ENCODE measurements at places on chromosomes 11 and 22.
A peak's percentile ranks its signal among the peaks of the same experiment; 100 is the strongest.

GRCh38 chr11:59872076-59872475 lies 5.8 kb upstream of the TCN1 start:
- DNase-seq, result no peak

DNA sequence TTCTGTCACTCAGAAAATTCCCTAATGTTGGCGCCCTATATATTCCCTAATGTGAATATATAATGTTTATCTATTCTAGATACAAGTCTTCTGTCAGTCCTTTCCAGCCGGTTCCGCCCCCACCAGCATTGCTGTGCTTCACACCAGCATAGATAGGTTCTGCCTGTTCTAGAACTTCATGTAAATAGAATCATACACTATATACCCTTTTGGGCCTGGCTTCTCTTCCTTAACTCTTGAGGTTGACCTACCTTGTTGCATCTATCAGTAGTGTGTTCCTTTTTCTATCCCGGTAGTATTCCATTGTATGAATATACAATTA lies 34.6 kb downstream of the OTOG start:
- DNase-seq, result no peak

GRCh38 chr11:68658097-68658496 lies 26.2 kb upstream of the GAL start:
- DNase-seq, result no peak

DNA sequence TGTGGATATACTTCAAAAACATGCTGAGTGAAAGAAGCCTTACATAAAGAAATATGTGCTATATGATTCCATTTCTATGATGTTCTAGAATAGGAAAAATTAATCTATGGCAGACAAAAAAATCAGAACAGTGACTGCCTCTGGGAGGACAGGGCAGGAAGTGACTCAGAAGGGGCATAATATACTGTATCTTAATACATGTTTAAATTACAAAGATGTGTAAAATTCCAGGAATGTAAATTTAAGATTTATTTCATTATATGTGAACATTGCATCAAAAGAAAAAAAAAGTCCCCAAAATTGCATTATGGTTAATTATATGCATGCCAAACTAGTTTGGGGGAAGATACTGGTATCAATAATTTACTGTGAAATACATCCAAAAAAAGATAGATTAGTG lies 32.2 kb downstream of the SBF2 start:
- no peak for DNase-seq

DNA sequence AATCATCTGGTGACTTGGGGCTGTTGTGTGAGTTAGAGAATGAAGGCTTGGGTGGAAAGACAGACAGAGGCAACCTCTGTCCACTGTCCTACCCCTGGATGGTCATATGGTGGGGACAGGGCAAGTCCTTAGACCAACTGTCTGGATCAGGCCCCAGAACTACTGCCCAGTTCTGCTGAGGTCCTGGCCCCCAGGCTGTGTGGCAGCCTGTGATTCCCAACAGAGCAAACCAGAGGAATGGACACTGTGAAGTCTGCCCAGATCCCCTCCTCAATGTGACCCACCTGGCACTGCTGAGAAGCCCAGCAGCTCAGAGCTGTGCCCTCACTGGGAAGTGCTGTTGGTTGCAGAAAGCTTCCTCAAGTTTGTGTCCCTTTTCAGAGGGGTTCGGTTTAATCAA lies 69.0 kb downstream of the GGTLC2 start:
- peak; percentile 61 for DNase-seq

DNA sequence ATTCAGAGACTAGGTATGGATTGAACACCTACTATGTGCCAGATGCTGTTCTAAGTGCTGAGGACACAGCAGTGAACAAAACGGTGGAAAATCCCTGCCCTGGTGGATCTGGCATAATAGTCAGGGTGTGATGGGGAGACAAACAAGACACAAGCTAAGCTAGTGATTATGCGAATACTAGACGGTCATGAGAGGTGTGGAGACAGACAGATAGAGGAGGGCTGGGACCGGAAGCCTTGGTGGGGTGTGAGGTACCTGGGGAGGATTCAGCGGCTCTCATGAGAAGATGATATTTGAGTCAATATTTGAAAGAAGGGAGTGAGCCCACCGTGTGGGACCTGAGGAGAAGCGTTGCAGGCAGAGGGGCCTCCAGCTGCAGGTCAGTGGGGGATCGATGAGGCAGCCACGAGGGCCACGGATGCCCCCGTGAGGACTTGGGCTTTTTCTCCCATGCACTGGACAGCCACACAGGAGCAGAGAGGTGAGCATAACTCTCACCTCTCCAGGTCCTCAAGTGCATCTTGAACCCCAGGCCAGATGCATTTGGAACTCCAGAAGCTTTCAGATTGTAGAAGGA lies 4.7 kb downstream of the CD5 start:
- no peak for DNase-seq

DNA sequence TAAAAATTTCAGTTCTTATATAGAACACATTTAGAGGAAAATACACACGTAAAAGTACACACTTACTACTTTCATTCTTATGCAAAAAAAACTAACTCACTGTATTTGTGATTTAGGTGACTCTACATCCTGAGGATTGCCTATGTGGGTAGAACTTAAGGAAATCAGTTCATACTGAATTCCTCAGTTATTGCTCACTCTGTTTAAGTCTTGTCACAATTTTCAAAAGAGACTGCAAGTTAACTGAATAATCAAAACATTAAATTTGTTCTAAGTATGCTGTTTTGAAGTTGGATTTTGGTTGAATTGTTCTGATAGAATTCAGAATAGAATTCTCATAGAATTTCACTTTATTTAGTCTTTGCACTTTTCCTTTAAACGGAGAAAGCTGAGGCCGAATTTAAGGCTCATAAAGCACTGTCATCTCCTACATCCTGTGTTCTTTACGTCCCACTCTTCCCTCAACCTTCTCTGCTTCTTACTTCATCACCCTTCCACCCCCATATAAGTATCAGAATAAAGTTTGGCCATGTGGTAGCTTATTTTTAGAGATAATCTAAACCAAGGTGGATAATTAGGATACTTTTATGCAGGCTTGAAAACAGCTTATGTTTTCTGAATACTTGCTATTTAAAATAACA lies 59.8 kb downstream of the APOL5 start:
- DNase-seq, result no peak

- no peak for DNase-seq
These were observed 26.7 kb downstream of the TCF20 start for GRCh38 chr22:42243802-42244060.

DNA sequence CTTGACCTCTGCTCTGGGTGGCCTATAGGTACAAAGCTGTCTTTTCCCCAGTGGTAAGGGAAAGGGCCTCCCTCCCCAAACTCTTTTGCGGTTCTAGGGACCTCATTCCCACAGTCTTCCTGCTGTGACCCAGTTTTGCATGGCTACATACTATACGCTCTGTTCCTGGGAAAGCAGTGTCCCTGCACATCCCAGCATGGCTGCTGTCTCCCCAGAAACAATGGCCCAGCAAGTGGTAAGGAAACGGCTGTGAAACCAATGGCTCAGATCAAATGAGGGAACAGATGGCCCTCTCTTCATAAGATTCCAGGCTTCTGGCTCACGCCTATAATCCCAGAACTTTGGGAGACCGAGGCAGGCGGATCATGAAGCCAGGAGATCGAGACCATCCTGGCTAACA lies 41.1 kb downstream of the RPL27A start:
- DNase-seq, result no peak

GRCh38 chr11:31484497-31484896 lies 24.9 kb downstream of the IMMP1L start:
- no peak for DNase-seq

DNA sequence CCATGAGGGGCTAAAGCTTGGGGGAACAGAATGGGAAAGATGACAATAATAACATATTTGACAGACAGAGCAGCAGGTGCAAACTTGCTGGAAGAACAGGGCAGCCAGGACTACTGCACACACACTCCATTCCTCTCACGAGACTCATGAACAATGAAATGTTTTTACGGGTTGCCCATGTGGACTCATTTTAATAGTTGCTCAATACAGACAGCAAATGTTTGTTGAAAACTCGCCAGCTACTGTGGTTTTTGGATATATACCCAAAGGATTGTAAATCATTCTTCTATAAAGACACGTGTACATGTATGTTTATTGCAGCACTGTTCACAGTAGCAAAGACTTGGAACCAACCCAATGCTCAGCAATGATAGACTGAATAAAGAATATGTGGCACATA lies 10.3 kb downstream of the SYT13 start:
- no peak for DNase-seq

DNA sequence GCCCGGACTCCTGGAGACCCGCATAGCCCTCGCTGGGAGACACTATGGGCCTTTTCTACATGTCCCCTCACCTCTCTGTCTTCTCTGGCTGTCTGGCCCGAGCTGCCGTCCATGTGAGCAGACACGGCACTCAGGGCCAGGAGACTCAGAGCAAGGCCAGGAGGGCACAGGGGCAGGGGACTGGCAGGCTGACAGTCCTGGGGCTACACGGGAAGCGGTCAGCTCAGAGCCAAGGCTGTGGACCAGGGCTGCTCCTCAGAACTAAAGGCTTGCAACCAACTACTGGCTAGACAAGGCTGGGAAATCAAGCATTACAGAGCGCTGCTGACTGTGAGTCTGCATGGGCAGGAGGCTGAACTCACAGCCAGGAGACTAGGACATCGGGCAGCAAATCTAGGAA lies 56.1 kb upstream of the CDON start:
- DNase-seq, result no peak

DNA sequence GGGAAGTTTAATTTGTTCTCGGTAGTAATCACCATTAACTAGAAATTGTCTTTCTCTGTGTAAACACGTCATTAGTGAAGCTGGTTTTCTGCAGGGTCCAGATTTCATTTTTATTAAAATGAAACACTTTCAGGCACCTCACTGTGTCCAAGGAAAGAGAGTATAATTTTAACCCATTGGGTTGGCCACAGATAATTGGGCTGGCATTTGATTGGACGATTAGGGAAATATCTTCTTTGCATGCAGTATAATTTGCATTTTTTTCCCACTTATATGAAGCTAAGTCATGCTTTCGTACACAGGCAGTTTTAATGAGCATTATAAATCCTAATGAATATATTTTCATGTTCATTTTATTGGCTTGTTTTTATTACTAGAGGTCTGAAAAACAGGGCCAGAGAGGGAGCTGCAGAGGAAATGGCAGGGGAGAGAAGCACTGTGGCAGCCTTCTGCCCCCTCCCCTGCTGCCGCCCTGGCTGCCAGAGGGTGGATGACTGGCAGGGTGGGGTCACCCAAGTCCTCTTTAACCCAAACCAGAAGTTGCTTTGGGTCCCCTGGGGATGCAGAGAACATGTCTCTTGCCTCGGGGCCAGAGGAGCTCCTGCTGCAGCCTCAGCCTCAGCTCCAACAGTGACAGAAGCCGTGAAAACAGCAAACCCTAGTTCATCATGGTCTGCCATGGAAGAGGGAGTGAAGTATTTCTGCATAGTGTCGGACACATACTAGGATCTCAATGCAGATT lies 93.9 kb downstream of the PKNOX2 start:
- DNase-seq, result no peak

GRCh38 chr11:65898656-65899355 lies 1.4 kb downstream of the FOSL1 start:
- no peak for DNase-seq

- DNase-seq, result no peak
These were observed 25.4 kb upstream of the BACE1-AS start for GRCh38 chr11:117265745-117266144.

GRCh38 chr22:36055376-36056295 lies 27.0 kb upstream of the RBFOX2 start:
- DNase-seq, result no peak

DNA sequence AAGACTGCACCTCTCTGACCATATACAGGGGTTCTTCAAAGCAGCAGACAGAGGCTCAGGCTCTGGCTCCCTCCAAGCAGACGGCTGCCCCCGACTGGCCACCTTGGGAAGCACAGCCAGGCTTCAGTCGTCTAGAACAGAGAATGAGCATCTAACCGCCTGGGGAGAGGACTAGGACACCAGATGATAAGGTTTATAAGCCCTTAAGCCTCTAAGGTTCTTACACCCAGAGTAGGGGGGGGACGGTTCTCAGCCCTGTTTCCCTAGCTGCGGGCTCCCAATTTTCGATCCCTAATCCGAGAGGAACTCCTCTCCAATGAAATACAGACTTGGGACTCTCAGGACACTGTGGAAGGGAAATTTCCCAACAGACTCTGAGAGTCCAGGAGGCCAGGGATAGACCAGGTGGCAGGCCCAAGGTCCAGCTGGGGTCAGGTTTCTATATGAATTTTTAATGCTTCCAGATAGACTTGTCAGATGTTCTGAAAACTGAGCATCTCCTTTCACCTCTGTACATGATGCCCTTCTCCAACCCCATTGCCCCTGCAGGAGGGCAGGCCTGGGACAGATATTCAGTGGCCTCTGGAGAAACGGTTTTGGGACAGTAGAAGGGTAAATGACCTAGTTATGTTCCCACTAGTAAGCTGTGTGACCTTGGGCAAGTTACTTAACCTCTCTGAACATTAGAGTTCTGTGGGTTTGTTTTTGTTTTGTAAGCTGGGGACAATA lies 20.2 kb downstream of the RTN4RL2 start:
- DNase-seq, result no peak

- no peak for DNase-seq
These were observed 8.3 kb downstream of the LGR4 start for GRCh38 chr11:27464289-27464696.

GRCh38 chr11:111976119-111976766 lies 39.1 kb downstream of the DIXDC1 start:
- DNase-seq, result no peak

- DNase-seq, result no peak
These were observed 243.5 kb upstream of the ARHGAP20 start for GRCh38 chr11:110955776-110956175.

DNA sequence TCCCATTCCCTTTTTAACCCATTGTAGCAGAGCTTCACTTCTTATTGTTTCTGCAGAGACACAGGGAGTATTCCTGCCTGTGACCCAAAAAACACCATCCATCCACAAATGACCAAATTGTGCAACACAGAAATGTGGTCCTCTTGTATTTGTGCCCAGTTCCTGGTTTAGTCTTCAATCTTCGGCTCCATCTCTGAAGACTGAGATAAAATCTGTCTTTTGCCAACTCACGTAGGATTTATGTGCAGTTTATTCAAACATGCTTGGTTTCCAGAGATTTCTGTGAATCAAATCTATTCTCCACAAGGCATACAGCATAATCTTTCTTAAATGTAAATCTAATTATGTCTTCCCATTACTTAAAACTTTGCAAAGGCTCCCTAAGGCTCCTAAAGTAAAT lies 307.0 kb downstream of the AASDHPPT start:
- DNase-seq, result no peak

DNA sequence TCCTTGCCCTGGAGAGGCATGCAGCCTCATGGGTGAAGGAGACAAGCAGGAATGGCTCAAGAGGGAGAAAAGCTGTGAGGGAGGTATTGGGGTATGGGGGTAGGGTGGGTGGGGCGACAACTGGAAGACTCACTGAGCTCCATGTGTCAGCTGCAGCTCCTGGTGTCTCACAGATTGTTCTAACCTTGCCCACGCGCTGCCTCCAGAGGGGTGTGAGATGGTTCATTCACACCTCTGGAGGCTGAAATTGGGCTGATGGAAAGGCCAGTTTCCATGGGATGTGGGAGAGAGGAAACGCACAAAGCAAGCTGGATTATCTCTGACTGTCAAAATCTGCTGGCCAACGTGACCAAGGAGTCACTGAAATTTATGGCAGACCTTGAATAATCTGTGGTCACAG lies 400.4 kb upstream of the NARS2 start:
- no peak for DNase-seq

GRCh38 chr22:44933666-44934453 lies 75.9 kb downstream of the PHF21B start:
- DNase-seq, result no peak

Data from vagina (tissue), 2 donors.